Hematopoietic multipotent progenitor cell (in vitro differentiated cells): ENCODE measurements at places on chromosomes 6 and 20. TPM values are rescaled to one million over a fixed set of nuclear protein-coding genes. Genes with fewer than 3 reads are reported as not detected.

ABHD16A gene
- total RNA-seq: 75.4 TPM

TFAP2A gene
- not detected for total RNA-seq

RRAGD gene
- 7.8 TPM for total RNA-seq

UFL1 gene
- 7.0 TPM for total RNA-seq

XKR7 gene
- under 0.01 TPM for total RNA-seq

OPRM1 gene
- under 0.01 TPM for total RNA-seq

SMAP1 gene
- total RNA-seq: 15.9 TPM

RHAG gene
- total RNA-seq: 3.5 TPM

ARFGEF3 gene
- under 0.01 TPM for total RNA-seq

ZC3H12D gene
- 3.8 TPM for total RNA-seq

TCP11 gene
- 2.2 TPM for total RNA-seq

DNA sequence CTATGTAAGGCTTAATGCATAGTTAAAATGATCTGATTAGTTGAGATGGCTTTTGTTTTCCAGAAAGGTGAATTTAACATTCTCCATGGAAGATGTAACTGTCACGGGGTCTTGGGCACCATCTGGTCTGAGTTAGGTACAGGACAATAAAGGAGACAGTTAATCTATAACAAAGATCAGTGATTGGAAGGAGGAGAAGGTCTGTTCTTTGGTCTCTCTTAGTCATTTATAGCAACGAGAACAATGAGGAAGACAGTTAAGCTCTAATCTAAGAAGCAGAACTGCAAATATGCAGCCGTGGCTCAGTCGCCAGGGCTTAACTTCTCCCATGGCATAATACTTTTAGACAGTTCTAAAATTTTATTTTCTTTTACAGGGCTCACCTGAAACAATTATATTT lies 405.5 kb upstream of the SULF2 start:
- no peak for DNase-seq

DNA sequence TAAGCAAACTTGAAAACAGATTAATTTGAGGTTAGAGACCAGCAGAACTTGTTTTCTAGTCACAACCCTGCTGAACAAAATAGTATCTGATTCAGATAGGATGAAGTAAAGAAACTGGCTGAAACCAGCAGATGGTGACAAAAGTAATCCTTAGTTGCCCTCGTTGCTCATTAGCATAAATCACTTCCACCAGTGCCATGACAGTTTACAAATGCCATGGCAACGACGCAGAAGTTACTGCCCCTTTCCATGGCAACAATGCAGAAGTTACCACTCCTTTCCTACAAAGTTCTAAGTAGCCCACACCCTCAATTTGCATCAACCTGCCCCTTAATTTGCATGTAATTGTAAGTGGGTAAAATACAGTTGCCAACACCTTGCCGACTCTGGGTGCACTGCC lies 23.7 kb downstream of the SNRPB start:
- DNase-seq: peak; percentile 42

- peak; percentile 31 for DNase-seq
Measured at GRCh38 chr20:36472637-36473090, 68.7 kb upstream of the MYL9 start.

GRCh38 chr6:112433457-112433856 lies 86.3 kb downstream of the RFPL4B start:
- DNase-seq: no peak

GRCh38 chr6:142542704-142543233 lies 241.0 kb downstream of the ADGRG6 start:
- no peak for DNase-seq

DNA sequence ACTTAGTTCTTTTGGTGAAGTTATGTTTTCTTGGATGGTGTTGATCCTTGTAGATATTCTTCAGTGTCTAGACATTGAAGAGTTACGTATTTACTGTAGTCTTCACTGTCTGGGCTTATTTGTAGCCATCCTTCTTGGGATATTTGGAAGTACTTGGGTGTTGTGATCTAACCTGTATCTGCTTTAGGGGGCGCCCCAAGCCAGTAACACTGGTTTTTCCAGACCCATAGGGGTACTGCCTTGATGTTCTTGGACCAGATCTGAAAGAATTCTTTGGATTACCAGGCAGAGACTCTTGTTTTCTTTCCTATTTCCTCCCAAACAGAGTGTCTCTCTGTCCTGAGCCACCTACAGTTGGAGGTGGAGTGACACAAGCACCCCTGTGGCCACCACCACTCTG lies 309.1 kb upstream of the IMPG1 start:
- DNase-seq: no peak

- no peak for DNase-seq
Measured at GRCh38 chr20:41365777-41366545, 657 bp downstream of the EMILIN3 start.

GRCh38 chr20:40192081-40192480 lies 497.0 kb downstream of the MAFB start:
- no peak for DNase-seq

DNA sequence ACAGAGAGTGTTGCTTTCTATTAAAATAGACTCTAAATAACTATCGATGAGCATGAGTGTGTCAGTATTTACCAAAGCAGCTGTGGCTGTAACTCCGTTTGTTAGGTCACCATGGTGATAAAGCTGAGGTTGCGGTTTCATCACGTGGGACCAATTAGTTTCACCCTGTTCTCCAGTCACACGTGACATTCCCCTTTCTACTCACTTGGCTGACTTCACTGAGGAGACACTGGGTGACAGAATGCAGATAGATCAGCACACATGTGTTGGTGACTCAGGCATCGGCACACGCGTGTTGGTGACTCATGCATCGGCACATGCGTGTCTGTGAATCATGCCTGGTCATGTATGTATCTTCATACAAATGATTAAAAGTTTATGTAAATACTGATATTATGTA lies 285.4 kb downstream of the THBS2 start:
- peak; percentile 29 for DNase-seq

DNA sequence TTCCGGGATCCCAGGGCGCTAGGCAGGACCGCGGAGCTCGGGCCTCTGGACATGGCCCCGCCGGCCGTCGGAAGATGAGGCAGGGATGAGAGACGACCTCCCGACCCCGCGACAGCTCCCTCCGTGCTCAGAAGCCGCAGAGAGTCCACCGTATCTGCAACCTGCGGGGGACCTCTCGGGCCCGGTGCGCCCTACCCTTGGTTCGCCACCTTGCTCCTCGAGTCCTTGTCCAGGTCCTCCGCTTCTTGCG lies 301 bp downstream of the PPP1R3D start:
- no peak for DNase-seq

DNA sequence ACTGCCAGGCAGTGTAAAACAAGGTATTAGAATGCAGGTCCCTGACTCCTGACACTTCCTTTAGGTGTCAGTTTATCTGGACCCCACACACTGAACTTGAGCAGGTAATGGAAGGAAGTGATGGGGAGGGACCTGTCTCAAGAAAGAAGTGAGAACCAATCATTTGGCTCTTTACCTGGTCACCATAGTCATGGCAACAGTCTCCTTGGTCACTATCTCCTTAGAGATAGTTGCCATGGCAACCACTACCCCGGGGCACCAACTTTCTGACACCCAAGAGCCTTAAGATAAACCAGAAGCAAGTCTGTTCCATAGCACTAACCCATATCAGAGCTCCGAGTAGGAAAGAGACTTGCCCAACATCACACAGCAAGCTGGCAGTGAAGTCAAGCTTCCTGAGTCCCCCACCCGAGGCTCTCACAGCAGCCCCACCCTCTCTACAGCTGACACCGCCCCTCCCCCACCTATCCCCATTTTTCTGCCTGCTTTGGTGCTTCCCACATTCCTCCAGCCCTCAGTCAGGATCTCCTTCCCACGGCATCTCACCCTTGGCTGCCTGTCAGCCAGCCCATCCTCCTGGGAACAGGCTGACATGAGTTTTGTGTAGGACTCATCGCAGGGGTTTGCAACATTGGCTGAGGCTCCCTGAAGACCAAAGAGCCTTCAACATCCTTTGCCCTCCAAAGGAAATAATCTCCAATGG lies 16.3 kb upstream of the HM13 start:
- no peak for DNase-seq

DNA sequence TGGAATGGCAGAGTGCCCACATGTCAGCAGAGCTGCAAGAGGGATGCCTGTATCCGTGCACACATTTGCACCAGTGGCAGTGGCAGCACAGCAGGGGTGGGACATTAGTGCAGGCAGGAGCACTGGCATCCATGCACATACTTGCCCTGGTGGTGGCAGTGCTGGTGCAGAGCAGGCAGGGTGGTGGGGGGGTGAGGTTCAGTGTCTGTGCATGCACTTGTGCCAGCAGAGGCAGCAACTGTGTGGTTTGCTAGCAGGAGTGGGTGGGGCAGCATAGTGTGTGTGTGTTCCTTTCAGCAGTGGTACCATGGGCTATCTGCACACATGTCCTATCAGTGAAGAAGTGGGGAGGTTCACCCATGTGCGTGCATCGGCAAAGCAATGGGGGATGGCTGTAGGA lies 151.6 kb downstream of the EPM2A start:
- DNase-seq: no peak

- no peak for DNase-seq
Measured at GRCh38 chr20:57056651-57057050, 209.8 kb downstream of the BMP7 start.

DNA sequence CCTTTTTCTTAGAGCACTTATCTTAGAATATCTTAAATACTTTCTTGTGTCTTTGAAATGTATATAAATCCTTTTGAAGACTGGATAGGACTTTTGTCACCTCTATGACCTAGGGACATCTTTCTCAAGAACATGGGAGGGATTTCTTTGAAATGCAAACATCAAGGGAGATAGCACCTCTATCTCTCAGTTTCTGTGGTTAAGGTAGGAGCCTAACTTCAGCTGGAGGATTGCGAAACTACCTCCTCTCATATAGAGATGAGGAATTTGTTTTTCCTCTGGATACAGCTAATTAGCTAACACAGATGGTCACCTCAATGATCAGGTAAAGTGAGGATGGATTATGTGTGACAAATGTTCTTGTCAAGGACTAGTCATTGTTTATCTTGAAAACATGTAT lies 631.3 kb upstream of the IMPG1 start:
- DNase-seq: no peak

GRCh38 chr20:1005452-1006027 lies 3.4 kb upstream of the RSPO4 start:
- peak; percentile 49 for DNase-seq

DNA sequence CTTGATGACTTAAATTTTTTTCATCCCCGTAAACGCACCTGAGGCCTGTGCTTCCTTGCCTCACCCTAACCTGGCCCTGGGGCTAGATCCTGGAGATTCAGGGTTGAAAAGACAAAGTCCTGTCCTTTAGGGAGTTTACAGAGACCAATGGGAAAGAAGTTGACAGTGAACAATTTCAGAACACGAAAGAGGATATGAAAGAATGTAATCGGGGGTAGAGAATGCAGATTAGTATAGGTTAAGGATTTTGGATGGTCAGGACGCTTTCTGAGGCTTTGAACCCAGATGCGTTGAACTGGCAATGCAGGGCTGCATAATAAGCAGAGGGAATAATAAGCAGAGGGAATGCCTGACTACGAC lies 1.7 kb upstream of the FBXO5 start:
- DNase-seq: no peak

GRCh38 chr6:23013776-23014175 lies 444.4 kb downstream of the HDGFL1 start:
- DNase-seq: no peak

DNA sequence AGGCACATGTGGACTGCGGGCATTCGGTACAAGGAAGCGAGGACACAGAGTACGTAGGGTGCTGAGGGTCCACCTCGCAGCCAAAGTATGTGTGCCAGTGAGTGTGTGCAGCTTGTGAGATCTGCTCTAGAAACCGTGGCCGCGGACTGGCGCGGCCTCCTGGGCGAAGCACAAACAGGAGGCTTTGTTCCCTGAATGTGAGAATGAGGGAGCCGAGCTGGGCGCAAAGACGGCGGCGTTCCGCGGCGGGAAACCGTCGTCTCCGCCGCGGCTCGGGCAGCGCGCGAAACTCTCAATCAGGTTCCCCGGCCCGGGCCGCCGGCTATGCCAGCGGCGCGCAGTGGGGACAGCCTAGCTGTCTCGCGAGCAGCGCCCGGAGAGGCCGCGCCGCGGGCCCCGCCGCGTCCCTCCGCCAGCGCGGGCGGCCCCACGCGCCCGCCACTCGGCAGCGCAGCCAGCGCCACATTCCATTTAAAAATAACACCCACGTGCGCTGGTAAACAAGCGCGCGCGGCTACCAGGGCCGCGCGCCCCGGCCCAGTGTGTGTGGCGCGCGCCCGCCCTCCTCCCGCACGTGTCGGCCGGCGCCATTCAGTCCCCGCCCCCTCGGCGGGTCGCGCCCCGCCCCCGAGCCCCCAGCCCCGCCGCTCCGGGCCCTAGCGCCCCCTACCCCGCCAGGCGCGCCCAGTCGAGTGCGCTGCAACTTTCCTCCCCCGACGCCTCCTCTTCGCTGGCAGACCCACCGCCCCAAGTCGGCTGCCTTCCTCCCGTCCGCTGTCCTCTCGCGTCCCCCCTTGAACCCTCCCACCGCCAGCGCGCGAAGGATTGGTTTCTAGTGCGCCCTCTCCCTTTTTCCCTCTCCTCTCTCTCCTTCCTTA lies 3.0 kb upstream of the FOXO3 start:
- peak; percentile 87 for DNase-seq

DNA sequence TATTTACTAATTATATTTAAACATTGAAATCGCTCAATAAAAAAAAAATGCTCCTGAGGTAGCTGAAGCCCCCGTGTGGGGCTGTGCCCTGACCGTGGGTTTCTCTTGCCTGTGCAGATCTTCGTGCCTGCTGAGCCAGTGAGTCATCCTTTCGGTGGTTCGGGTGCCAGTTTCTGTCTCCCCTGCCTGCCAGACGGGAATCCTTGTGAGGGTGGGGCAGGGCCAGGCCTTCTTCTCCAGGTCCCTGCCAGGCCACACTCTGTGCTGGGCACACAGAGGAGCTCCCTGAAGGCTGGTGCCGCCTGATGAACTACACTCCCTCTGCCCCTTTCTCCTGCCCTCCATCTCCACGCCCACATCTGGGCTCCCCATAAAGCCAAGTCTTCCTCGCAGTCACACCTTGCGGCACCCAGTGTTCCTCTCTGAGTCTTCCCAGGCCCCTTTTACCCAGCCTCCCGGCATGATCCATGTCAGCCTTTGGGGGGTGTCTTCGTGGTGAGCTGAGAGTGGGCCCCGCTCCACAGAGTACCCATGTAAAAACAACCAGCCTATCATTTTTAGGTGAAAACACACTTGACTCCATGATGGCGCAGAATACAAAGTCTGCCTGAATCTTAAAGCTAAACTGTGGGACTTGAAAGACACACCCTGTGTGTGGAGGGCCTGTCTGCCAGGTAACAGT lies 19.3 kb downstream of the FGD2 start:
- DNase-seq: no peak

GRCh38 chr6:122833021-122833491 lies 44.0 kb downstream of the SMPDL3A start:
- no peak for DNase-seq

DNA sequence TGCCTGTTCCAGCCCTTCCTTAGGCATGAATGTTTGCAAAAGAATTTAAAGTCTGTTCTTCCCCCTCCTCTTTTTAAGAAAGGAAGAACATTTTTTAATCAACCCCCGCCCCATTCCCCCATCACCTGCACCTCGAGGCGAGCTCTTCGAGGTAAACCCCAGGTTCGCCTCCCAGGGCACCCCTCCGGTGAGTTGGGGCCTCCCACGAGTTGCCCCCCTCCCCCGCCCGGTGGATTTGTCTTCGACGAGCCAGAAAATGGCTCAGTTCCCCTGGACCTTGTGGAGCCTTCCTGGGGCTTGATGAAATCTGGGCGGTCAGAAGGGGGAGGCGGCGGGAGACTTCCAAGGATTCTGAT lies 256 bp upstream of the OVOL2 start:
- no peak for DNase-seq
